ENCODE measurements at places on chromosomes 2 and 18.

- DNase-seq = no peak
Measured at GRCh38 chr2:178452870-178453269, 1.7 kb downstream of the PJVK start.

- DNase-seq = no peak
Measured at GRCh38 chr18:41594582-41594981, 360.5 kb upstream of the PIK3C3 start.

DNA sequence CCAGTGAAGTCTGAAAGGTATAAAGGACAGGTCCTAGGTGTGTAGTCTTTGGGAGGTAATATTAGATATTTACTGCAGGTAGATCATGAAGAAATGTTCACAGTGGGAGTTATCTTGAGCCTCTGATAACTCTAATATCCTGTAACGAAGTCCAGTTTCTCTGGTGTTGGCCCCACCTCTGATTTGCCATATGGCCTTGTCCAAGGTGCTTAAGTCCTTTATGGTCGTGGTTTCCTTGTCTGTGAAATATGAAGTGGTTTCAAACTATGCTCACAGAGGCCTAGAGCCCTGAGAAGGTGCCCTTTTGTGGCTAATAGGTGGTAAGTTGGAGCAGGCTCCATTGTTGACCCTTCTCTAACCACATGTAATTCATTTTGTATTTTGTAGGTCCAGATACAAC, 190.7 kb downstream of the ICOS start:
- DNase-seq = no peak

DNA sequence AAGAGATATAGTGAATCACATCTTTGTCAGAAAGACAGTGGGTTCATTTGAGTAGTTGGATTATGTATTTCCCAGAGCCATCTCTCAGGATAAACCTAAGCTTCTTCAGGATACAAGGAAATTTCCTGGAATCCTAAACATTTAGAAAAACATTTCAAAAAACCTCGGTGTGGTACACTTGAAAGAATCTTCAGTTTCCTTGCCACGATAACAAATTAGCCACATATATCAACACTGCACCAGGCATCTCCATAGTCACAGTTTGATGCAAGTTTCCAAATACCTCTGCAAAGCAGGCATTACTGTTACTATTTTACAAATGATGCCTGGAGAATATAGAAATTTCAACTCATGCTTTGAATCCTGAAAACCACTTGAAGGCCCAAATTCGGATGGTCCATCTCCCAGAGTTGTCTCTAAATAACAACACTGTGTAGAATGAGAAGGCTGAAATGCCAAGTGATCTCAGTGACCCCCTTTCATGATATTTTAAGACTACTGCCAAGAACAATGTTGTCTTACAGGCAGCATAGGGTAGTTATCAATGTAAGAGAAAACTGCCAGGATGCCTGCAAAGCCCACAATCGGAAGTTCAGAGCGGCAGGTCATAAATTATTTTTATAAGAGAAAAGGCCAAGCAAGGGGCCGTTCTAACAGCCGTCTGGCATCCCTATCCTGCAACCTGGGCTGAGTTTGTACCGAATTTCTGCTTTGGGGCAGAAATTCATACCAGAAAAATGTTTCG, 307.9 kb downstream of the TXNL1 start:
- DNase-seq = no peak

- DNase-seq = no peak
Measured at GRCh38 chr18:58547864-58548263, 81.0 kb downstream of the ALPK2 start.

DNA sequence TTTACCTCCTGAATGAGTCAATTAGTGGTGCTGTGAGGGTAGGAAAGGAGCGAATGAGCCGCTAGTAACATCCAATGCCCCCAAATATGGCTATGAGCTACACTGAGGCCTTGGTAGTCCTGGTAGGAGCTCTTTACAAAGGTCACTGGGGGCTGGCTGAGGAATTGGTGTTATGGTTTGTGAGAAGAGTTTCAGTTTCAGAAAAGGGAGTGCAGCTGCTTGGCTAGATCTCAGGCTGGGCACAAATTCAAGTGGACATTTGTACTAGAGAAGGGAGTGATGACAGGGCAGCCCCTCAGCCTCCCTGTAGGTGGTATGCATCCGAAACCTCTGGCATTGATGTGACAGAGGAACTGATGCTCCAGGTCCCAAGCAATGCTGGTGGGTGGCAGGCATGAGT, 13.9 kb upstream of the PAIP2B start:
- no peak for DNase-seq

DNA sequence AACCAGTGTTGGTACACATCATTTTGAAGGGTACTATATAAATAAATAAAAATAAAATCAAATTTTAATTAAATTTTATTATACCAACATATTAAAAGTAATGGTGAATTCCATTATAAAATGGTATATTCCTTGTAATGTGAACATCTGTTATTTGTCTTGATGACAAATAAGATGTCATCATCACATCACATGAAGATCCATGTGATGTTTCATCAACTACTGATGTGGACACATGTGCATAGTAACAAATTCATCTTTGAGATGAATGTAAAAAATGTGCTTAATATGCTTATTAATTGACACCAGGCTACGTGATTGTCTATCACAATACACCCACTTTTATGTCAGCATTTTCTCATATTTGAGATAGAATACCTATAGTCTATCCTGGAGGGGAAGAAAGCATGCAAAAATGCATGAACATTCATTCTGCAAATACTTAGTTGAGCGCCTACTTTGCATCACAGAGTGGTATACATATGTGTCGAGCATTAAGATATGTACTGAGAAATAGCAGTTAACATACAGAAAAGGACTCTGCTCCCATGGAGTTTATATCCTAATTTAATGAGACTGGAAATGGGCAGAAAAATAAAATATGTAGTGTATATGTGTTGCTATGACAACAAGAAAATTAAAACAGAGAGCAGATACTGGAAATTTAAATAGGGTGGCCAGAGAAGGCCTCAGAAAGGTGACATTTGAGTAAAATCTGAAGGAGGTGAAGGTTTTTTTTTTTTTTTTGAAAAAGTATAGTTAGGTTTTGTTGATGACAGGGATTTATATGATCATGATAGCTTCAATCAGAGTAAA, 281.1 kb downstream of the ARHGAP15 start:
- DNase-seq = no peak

DNA sequence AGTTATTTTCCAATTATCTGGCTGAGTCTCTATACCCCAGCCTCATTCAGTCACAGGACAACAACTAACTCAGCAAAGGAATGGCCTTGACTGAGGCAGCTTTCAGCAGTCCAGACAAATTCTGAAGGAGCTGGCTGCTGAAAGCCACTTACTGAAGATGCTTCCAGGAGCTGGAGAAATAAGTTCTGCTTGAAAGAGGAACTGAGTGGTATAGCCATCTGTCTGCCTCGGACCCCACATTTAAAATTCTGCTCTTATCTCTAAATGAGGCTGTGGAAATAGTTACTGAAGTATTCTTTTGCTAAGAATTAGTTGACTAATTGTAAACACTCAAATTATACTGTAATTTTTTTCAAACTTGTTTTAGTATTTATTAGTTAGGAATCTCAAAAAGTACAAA, 9.1 kb upstream of the GPD2 start:
- no peak for DNase-seq

DNA sequence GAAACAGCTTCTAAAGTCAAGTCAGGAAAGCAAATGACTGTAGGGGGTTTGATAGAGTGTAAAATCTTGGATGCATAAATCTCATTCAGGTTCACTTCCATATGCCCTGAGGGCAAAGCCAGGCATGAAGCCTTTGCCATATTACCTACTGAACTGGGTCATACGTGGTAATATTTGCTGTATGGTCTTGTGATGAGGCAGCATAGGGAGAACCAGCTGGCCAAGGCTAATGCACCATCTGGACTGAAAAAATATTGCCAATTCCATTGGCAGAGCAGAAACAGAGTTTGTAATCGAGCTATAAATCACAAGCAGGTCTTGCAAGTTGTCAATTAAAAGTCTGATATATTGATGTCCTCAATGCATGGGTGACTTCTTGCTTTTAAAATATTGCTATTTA, 243.8 kb downstream of the ERBB4 start:
- no peak for DNase-seq

DNA sequence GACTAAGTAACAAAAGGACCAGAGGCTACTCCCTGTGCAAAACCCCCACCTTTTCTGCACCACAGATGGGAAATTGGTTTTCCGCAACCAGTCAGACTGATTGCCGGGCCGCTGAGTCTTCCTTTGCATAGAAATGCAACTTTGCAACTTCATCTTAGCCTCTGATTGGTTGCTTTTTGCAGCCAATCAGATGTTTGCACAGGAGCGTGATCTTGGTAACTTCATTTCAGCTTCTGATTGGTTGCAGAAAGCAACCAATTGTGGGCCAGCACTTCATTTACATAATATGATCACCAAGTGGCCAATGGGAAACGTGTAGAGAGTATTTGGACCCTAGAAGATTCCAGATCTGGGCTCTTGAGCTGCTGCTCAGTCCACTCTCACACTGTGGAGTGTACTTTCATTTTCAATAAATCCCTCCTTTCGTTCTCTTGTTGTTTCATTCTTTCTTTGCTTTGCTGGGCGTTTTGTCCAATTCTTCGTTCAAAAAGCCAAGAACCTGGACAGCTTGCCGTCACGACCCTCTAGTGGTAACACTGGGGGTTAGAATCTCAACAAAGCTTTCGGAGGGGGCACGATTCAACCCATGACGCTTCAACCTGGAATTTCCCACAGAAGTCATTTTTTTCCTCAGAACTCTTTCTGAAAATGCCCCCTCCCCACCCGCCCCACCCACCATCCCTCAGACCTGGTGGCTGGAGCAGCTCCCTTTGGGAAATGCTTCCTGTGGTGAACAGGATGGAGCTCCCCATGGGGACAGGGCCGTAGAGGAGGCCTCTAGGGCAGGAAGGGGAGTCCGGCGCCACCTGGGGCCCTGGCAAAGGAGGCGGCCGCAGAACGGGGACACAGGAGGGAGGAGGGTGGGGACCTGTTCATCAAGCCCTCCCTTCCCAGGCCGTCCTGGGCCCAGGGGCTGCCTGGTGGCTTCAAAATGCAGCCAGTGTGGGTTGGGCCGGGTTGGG, 31.8 kb upstream of the KCNF1 start:
- no peak for DNase-seq

- no peak for DNase-seq
Measured at GRCh38 chr2:56749152-56749752, 565.5 kb downstream of the CCDC85A start.

GRCh38 chr2:74894272-74894981, 60.5 kb downstream of the HK2 start:
- no peak for DNase-seq

DNA sequence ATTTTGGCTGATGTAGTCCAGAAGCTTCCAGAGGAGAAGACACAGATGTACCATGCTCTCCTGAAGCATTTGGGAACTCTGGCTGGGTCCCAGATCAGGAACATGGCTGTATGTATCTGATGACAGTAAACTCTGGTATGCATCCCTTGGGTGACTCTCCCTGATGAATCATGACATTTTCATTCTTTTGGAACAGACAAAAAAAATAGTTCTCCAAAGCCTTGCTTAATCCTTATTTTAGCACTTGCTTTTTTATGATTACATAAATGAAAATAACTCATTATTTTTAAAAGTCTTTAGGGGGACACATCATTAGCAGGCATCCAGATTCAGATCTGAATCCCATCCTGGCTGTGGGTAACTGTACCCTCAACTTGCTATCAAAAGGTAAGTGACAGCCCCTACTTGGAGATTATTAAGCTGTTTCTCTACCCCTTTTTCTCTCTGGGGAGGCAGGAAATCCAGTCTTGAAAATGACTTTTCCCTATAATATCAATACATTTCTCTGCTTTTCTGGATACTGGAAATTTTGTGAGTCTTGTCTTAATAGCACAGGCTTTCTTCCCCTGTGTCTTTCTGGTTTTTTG, 23.3 kb downstream of the AOX1 start:
- DNase-seq = no peak

DNA sequence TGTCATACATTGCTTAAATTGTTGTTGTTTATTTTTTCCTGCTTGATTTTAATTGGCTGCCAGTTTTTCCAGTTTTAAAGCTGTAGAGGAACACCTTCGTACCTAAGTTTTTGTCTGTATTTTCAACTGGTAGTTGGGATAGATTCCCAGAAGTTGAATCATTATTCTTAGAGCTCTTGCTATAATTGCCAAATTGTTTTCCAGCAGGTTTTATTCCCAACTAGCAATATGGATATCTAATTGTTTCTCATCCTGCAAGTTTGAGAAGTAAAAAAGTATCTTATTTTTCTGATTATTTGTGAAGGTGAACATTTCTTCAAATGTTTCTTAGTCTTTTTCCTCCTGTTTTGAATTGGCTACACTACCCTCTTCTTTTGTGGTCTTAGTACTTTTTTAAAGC, 6.7 kb downstream of the SMARCAL1 start:
- DNase-seq = no peak

DNA sequence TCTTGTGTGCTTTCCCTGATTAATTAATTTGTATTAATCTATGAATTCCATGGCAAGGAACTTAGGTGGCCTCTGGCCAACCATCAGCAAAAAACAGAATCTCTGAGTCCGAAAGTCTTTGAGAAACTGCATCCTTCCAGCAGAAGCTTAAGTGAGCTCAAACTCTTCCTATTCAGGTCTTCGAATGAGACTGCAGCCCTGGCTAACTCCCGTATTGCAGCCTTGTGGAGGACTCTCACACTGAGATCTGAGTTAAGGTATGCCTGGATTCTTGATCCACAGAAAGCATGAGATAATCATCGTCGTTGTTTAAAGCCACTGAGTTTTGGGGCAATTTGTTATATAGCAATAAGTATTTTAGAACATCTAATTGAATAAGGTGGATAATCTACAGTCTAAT, 1143.9 kb upstream of the NXPH2 start:
- no peak for DNase-seq

GRCh38 chr2:133717497-133717896, 149.2 kb upstream of the NCKAP5 start:
- no peak for DNase-seq

GRCh38 chr18:34838669-34839068, 128.6 kb downstream of the DTNA start:
- no peak for DNase-seq

- DNase-seq = peak; percentile 81
Measured at GRCh38 chr2:201257956-201258665, 2.2 kb upstream of the CASP8 start.

GRCh38 chr2:73730810-73731209, 6.3 kb downstream of the TPRKB start:
- DNase-seq = no peak

- DNase-seq = no peak
Measured at GRCh38 chr2:101696272-101697123, 1.0 kb upstream of the MAP4K4 start.

All from stimulated activated CD4-positive, alpha-beta T cell treated with anti-CD3 and anti-CD28 coated beads, Interleukin-4, amount 100 ng/mL, for 48 hours (primary cell).